ENCODE measurements at places on chromosomes 1 and 21.

GRCh38 chr1:91846007-91846638 lies 39.8 kb downstream of the TGFBR3 start:
- DNase-seq = no peak

DNA sequence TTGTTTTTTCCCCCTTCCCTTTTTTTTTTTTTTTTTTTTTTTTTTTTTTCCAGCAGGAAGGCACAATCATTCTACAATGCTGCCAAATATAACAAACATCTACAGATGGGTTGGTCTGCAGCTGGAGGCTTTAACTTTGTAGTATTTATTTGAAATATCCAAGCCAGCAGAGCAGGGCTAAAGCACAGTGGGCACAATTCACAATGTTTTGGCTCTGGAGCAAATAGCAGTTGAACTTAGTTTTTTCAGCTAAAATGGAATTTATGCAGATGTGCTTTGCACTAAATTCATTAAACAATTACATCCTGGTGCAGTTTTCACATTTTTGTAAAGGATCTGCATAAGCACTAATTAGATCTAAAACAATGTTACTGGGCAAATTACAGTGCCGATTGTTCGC lies 39.8 kb upstream of the ZBTB18 start:
- DNase-seq = no peak

DNA sequence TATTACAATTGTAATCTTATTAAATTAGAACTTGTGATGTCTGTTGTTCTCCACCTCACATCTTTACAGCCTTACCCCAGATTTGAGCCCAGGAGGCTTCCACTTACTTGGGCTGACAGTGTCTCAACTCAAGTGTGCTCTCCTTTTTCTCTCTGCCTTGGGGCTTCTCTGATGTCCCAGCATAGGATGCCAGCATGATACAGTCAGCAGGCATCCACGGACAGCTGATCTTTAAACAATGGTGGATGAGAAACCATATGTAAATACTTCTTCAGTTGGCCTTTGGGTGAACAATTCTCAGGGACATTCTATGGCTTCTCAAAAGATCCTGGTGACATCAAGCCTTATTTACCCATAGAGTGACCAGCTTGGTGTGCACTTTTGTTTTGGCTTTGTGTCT lies 107.6 kb upstream of the GORAB start:
- DNase-seq = no peak

- no peak for DNase-seq
Observed at GRCh38 chr1:11767922-11768704, 6.1 kb downstream of the C1orf167 start.

DNA sequence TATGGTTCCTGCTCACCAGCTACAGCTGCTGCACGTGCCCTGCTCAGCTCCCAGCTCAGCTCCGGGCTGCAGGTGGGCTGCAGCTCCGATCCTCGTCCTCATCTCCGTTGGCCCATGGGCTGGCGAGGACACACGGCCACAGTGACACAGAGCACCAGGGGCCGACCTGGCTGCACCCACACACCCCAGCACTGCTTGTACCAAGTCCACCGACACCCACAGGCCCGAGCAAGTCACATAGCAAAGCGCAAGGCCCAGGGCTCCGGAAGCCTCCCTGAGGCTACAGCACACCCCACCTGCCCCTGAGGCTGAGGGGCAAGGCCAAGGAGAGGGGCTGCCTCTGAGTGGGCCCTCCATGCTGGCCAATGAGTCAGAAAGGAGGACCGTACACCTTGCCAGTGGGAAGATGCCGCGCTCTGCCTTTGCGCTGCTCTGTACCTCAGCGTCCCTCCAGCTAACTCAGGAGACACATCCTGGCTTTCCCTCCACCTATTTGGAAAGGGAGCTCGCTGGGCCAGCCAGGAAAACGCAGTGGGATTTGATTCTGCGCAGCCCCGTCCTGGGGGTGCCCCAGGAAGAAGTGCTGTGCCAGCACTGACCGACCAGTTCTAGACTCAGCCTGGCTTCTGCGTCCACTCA lies 124.8 kb downstream of the SIK1 start:
- no peak for DNase-seq

DNA sequence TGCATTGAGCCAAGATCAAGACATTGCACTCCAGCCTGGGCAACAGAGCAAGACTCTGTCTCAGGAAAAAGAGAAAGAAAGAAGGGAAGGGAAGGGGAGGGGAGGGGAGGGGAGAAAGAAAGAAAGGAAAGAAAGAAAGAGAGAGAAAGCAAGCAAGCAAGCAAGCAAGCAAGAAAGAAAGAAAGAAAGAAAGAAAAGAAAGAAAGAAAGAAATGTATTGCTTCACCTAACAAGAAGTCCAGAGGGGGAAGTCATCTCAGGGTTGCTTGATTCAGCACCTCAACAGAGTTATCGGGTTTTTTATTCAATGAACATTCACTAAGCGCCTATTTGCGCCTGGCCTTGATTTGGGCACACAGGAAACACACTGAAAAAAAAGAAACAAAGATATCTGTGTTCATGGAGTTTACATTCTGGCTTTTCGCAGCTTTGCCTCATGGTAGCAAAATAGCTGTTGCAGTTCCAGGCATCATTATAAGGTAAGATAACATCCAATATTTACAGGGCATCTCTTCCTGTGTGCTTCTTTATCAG lies 8.2 kb upstream of the RCSD1 start:
- no peak for DNase-seq

DNA sequence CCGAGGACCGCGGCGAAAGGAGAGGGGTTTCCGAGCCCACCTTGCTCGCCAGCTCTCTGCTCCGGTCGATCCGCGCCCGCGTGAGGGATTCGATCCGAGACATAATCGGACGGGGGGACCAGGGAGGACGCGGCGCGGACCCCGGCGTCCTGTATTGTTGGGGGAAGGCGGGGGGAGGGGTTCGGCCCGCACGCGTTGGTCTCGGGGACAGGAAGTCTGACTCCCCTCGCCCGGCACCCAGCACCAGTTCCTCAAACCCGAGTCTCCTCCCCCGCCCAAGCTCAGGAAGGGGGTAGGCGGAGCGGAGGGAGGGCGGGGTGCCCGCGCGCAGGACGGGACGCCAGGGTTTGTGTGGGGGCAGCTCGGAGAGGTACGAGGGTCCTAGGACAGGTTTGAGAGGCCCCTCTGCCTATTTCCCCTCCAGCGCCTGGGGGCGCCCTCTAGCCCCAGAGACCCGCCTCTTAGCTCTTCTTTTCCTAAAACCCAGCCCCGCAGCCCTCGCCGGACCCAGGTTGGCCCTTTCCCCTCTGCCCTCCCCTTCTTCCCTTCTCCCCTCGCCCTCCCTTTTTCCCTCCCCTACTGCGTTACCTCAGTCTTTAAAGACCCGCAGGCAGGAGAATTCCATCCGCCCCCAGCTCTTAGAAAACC lies at the start of gene ARHGEF2:
Gene ARHGEF2 (minus strand): TSS at position 223 of the 648 bp plus-strand sequence. CDS start 120 bp downstream, at position 103.
- DNase-seq = peak; percentile 70

DNA sequence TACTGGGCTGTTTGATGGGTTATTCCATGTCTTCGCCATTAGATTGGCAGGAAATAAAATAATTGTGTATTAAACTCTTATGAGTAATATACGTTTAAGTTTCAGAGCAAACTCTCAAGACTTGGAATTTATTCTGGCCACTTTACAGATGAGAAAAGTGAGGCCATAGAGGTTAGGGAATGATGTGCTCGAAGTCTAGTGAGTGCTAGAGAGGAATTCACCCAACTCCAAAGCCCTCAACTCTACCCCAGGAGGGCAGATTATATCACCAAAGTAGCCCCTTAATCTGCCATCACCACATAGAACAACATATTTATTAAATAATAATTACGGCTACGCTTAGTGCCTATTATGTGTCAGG lies 440 bp upstream of the MUL1 start:
- no peak for DNase-seq

GRCh38 chr1:42231253-42231652 lies 66.7 kb upstream of the GUCA2A start:
- DNase-seq = no peak

DNA sequence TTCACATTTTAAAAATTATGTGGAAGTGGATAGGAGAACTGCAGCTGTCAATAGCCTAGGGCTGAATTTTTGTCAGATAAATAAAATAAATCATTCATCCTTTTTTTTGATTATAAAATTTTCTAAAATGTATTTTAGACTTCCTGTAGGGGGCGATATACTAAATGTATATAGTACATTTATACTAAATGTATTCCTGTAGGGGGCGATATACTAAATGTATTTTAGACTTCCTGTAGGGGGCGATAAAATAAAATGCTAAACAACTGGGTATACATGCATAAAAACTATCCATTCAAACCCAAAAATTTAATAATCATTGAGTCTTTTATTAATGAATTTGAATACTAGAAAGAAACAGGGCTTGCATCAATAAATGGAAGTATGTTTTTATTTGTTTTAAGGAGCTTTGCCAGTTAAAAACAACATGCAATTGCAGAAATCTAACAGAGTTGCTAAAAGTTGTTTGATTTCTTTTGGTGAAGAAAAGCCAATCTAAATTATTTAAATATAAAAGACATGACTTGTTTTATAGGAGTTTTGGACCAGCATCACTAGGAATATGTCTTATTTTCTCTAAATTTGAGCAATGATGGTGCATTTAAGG lies 31.4 kb downstream of the CLCA1 start:
- DNase-seq = no peak

- DNase-seq = no peak
Observed at GRCh38 chr1:34858901-34859445, 576 bp downstream of the SMIM12 start.

DNA sequence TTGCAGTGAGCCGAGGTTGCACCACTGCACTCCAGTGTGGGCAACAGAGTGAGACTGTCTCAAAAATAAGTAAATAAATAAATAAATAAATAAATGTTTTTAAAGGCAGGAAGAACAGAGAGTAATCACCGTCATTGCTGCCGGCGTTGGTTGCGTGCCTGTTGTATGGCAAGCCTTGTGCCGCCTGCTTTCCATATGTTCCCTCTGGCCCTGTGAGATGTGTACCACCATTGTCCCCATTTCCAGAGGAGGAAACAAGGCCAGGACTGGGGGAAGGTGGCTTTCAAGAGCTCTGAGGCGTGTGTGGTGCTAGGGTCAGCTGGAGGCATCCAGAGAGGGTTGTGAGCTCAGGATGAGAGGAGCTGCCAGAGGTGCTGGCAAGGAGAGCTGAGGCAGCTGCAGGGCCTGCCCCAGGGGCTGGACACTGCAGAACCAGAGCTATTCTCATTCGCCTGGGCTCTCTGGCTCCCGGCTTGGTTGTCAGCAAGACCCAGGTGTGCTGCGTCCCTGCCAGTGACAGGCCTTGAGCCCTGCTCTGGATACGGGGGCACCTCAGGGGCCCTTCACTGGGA lies 5.2 kb upstream of the MARCKSL1 start:
- DNase-seq = no peak

Data from activated gamma-delta T cell treated with anti-CD3 and anti-CD28 coated beads, Interleukin-2, amount 50 U/mL, for 16 hours (primary cell).